Calu3 (cell line): ENCODE measurements at places on chromosomes 12 and 14. TPM values are rescaled to one million over a fixed set of nuclear protein-coding genes. Genes with fewer than 3 reads are reported as not detected.

DNA sequence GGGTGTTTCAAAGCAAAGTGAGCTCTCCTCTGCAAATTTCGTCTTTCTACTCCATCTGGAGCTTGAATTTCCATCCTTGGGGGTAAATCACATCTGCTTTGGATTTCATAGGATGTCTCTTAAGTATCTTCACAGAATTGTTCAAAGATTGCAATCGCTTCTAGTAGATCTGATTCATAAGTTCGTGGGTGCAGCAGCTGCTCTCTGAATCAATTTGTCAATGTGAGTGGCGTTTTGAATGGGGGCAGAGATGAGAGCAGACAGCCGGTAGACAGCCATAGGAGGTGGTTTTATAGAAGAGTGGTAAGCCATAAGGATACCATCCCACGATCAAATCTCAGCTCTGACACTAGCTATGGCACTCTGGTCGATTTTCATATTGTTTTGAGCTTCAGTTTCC lies 146.0 kb upstream of the RPH3A start:
- DNase-seq: no peak

DNA sequence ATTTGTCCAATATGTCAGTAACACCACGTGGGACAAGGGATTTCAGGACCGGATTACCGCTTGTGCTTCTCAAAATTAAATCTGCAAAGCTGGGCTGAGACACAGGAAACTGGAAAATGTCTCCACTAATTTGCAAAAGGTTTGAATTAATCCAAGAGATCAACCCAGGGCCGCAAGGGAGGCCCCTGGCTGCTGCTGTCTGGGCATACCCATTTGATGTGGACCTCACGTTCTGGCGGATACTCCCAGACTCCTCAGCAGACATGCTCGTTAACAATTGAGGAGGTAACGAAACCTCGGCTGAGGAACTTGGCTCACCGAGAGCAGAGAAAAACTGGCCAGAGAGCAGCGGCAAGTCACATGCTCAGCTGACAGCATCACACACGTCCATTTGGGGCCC lies 180.6 kb downstream of the SLC15A4 start:
- DNase-seq: no peak

- no peak for DNase-seq
These were observed 221.2 kb downstream of the SSPN start for GRCh38 chr12:26416550-26416949.

LRP1-AS gene
- not detected in 2 replicates for total RNA-seq

SLC6A12 gene
- 0.90 and 1.8 TPM in 2 replicates for total RNA-seq
